NCI-H2081 treated with DMSO at 0.1 percent for 48 hours (cell line): ENCODE measurements at places on chromosomes 7 and 10.

- DNase-seq: no peak
Measured at GRCh38 chr10:51074238-51075028, at the start of gene PRKG1. TSS of gene PRKG1 (plus strand) at chr10:51074487.

DNA sequence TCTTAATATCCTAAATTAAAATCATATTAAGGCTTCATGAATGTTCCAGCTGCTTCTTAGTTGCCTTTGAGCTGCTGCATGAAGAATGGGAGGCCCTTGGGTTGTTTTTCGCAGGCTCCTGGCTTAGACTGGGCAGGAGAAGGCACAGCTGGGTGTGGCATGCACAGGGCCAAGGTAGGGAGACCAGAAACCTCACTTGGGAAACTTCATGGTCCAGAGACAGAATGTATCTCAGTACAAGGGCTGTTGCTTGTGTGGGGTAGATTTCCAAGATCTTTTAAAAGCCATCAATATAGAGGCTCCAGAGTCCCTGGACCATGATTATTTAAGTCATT is 49.9 kb downstream of the BUB3 start:
- DNase-seq: no peak

DNA sequence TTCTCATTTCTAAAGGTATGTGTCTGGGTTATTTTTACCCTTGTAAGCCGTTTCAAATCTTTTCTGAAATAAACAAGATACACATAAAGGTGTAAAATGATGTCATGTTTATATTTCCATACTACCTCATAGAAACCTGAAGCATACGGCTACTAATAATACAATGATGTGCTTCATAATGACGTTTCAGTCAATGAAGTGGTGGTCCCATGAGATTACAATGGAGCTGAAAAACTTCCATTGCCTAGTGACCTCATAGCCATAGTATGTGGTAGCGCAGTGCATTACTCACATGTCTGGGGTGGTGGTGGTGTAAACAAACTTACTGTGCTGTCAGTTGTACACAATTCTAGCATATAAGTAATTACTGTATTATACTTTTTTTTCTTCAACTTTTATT is 24.9 kb downstream of the EPDR1 start:
- no peak for DNase-seq

- DNase-seq: no peak
Measured at GRCh38 chr7:2632733-2633537, 1.1 kb downstream of the TTYH3 start.

- no peak for DNase-seq
Measured at GRCh38 chr10:76649723-76650127, 987.9 kb downstream of the KCNMA1 start.
